Fibroblast of skin of left quadriceps (primary cell): ENCODE measurements at places on chromosomes 13 and 19.
A peak's percentile ranks its signal among the peaks of the same experiment; 100 is the strongest.

- no peak for DNase-seq
Measured at GRCh38 chr19:6754136-6754535, 13.1 kb downstream of the SH2D3A start.

GRCh38 chr13:57739543-57740190 is 108.1 kb downstream of the PCDH17 start:
- DNase-seq: no peak

DNA sequence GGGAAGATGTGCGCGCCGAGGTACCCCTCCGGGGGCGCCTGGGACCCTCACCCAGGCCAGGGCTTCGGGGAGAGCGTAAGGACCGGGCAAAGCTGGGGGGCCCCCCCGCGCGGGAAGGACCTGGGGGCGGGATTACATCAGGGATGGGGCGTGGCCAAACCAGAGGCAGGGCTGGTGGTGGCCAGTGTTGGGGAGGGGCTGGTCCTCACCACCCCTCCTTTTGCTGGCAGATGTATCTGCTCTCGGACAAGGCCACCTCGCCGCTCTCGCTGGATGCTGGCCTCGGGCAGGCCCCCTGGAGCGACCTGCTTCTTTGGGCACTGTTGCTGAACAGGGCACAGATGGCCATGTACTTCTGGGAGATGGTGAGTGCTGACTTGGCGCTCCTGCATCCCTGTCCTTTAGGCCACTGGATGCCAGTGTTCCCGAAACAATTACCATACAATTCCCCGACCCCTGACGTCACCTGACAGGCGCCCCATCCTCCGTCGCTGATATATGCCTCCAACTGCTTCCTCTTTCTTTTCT is 25.3 kb downstream of the TRPM4 start:
- no peak for DNase-seq

DNA sequence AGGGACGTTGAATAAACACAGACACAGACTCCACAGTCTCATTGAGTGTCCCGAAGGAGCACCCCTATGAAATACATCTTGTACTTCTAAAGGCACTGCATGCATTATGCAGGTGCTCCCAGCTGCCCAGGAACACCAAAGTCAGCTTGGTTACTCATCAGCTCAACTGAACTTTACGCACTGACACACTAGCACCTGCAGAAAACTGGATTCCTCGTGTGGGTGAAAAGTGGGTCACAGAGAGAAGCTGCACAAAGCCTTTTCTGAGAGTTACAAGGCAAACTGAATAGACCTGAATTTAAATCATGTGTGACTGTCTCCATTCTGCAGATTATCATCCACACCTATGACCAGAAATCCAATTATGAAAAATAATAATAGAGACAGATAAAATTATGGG is 527.5 kb upstream of the NBEA start:
- DNase-seq: no peak

DNA sequence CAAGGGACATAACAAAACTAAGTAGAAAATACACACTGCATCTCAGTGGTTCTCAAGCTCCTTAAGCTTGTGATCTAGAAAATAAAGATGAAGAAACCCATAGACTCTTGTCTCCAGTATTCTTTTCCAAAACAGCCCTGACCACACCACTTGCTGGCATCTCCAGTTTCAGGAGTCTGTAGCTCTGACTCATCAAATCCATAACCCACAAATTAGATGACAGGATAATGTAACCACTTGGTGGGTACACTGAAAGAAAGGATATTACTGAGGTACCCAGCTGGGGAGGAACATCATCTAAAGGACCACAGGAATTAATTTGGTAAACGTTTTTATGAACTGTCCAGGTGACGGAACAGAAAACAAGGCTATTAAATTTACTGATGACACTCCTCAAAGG is 214.7 kb downstream of the VWA8 start:
- peak; percentile 34 for DNase-seq

- no peak for DNase-seq
Measured at GRCh38 chr13:30346789-30347167, 39.4 kb upstream of the KATNAL1 start.

DNA sequence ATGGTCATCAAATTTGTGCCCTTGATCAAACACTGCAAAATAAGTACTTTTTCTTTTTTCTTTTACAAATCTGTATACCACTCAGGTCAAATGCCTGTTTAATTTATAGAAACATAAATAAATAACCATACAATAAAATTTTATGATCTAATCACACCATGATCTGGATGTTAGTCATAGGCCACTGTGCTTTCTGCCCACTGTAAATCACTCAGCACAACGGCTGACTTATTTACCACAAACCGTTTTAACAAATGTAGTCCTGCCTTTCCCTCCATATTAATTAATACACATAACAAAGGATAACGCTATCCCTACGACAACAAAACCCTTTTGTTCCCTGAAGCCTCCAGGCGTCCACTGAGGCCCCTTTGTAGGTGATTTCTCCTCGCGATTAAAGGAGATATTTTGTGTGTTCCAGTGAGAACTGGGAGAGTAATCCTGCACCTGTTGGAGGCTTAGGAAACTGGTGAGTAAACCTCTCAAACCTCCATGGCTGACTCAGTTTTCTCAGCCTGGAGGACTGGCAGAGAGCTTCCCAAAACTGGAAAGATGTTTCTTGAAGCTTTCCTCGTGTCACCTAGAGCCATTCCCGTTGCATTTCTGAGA is 477.1 kb upstream of the SGCG start:
- DNase-seq: no peak

DNA sequence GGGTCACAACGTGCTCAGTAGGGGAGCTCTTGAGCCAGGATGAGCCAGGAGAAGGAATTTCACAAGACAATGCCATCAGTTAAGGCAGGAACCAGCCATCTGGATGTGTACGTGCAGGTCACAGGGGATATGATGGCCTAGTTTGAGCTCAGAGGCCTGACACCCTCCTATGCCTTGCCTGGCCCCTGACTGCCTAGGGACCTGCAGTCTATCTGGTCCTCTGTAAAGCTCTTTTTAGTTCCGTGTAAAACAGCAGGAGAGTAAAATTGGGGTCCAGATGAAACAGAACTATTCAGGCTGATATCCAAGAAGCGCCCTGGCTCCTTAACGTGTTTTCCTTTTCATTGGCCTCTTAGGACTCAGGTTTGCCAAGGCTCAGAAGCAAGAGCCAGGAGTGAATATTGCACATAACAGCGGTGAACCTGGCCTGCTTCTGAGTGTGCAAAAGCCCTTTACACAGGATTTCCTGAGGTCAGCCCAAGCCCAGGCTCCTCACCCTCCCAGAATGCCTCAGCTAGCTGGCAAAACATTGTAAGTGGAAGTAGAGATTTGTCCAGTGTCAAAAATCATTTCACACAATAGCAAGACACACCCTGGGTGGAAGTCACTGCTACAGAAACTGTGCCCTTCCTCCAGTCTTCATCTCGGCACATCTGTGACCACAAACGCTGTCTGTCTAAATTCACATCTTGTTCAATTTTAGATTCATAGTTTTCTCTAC is 777.2 kb downstream of the UQCRFS1 start:
- no peak for DNase-seq

DNA sequence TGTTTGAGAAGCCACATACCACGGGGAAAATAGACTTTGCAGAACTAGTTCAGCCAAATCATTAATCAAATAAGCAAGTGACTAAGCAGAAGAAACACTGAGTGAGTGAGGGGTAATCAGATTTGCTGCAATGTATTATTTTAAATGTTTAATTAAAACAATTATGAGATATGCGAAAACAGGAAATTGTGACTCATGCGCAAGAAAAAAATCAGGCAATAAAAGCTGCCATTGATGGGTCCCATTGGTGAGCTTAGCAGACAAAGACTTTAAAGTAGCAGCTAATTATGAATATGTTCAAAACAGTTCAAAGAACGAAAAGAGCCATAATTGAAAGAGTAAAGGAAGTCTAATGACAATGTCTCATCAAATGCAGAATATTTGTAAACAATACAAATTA is 644.1 kb downstream of the GPC5 start:
- no peak for DNase-seq

GRCh38 chr13:109740121-109740520 is 46.3 kb downstream of the IRS2 start:
- no peak for DNase-seq

DNA sequence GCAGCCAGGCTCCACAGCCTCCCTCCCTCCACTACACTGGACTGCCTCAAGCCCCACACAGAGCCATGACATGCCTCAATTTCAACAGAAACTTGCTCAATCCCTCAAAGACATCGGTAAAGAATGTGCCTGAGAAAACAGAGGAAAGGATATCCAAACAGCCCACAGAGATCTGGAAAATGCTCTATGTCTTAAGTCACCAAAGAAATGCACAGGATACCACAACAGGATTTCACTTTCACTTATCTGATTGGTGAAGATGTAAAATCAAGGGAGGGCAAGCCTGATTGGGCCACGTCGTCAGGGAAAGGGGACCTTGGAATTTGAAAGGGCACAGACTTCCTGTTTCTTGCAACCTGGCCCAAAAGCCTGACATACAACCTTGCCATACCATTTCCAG is 14.2 kb downstream of the CACNA1A start:
- peak; percentile 57 for DNase-seq

DNA sequence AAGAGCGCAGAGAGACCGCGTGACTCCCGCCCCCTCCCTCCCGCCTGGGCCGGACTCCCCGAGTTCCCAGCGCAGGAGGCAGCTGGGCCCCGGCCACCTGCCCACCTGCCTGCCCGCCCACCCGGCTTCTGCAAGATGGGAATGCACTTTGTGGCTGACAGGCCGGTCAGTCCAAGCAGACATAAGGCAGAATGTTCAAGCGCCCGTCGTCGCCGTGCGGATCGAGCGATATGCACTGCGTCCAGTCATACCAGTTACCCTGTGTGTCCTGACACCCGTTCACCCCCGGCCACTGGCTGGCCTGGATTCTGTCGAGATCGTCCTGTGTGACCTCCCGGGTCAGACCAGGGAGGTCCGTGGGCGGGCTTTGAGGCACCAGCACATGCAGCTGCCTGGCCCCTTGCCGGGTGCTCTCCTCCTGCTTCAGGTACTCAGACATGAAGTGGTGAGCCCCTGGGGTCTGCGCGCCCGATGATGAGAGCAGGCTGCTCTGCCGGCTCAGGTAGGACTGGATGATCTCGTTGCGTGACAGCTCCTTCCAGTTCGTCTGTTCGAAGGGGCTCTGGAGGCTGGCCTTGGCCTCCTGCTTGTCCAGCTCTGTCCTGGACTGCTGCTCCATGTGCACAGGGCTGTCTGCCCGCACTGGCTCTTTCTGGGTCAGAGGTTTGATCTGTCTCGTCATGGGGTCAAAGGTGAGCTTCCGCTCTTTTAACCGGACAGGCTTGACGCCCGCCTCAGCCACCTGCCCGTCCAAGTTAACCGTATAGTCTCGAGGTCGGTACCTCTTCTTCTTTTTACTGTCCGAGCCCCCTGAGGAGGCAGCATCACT is 3.9 kb upstream of the SLC35E1 start:
- DNase-seq: no peak

- DNase-seq: no peak
Measured at GRCh38 chr13:79389026-79389425, 17.0 kb downstream of the RBM26 start.

DNA sequence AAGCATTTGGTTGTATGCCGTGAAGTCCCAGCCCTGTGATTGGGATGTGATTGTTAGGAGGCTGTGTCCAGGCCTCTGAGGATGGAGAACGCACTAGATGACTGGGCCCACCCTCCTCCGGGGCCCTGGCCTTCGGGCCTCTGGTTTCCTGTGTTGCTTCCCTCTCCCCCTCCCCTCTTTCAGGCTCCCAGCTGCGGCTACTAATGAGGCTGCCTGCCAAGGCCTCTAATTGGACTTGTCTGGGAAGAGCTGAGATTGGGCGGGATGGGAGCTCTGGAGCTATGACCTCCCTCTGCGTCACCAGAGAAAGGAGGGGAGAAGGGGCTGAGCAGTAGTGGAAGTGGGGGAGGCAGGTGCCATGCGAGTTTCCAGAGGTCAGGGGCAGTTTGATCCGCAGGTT is 9.9 kb downstream of the PTH2 start:
- peak; percentile 11 for DNase-seq

DNA sequence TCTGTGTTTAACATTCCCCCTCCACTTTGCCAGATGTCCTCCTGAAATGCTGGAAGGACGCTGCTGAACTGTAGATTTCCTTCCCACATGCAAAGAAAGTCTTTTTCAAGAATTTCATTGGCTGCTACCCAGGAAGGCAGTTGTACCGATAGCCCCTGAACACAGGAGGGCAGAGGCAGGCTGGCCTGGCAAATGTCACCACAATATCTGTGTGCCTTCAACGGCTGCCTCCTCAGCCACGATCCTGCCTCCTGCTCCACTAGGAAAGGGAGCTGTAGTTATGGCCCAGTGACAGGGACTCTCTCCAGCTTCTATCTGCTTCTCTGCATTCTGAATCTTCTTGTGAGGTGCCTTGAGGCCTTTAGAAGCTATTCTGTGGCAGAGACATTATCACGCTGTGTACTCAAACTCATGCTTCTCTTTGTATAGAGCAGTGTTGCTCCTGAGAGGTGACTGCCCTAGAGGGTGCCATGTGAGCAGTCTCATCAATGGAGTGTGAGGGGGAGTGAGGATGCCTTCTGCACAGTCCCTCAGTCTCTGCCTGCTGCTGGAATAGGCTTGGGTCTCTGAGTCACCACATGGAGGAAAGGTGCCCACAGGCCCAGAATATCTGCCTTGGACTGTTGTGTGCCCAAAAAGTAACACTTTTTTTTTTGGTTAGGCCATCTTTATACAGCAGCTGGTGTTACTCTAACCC is 279.8 kb downstream of the DNAJC15 start:
- peak; percentile 58 for DNase-seq

DNA sequence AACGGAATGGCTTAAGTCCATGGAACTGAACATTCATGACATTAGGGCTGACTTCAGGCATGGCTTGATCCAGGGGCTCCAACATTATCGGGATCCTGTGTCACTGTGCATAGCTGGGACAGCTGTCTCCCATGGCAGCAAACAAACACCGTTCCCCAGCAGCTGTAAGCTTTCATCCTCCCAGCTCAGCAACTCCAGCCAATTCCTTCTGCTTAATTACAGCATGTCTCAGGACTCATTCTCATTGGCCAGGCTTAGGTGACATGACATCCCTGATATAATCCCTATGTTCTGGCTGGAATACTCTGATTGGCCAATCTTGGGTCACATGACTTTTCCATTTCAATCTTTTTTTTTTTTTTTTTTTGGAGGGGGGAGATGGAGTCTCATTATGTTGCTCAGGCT is 10.9 kb upstream of the TLE5 start:
- no peak for DNase-seq

DNA sequence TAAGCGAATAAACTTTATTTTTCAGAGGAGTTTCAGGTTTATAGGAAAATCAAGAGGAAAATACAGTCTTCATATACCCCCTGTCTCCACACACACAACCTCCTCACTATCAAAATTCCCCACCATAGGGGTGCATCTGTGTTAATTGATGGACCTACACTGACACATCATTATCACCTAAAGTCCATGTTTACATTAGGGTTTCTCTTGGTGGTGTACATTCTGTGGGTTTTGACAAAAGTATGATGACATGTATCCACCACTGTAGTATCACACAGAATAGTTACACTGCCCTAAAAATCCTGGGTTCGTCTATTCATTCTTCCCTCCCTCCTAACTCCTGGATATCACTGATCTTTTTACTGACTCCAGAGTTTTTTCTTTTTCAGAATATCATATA is 654.2 kb downstream of the UQCRFS1 start:
- DNase-seq: no peak

- DNase-seq: no peak
Measured at GRCh38 chr19:6801485-6802086, 29.1 kb downstream of the VAV1 start.

GRCh38 chr19:56071151-56071550 is 49.9 kb downstream of the ZNF787 start:
- DNase-seq: no peak

GRCh38 chr19:2096034-2096479 is at the start of gene MOB3A:
MOB3A (minus strand) TSS chr19:2096326; CDS start chr19:2078560, 17,766 bp downstream.
- DNase-seq: peak; percentile 89

- DNase-seq: no peak
Measured at GRCh38 chr19:3320354-3320670, 46.1 kb upstream of the NFIC start.

- no peak for DNase-seq
Measured at GRCh38 chr19:8174706-8175105, 25.3 kb upstream of the FBN3 start.
